ENCODE measurements at places on chromosomes 1 and 21.

DNA sequence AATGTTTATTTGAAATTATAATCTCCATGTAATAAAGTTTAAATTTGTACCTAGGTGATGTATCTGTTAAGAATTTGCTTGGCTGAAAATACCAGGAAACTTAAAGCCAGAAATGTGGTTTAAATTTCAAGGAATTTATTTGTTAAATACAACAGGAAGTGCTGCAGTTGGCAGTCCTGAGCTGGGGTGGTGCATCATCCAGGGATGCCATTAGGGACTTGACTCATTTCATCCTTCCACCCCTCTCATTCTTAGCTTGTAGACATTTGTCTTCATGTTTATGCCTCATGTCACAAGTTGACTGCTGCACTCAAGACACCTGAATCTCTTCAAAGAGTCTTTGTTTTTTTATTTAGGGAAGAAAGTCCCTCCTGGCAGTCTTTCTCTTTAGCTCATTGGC lies 175.9 kb downstream of the LHX8 start:
- H3K4me1 ChIP-seq = no peaks in the 10 kb centered on the region
- H3K27ac ChIP-seq = no peak overlapping the region
- no peak for DNase-seq
- no peaks in the 10 kb centered on the region for H3K27me3 ChIP-seq
- no peaks in the 10 kb centered on the region for H3K36me3 ChIP-seq
- no peak overlapping the region for H3K4me3 ChIP-seq

DNA sequence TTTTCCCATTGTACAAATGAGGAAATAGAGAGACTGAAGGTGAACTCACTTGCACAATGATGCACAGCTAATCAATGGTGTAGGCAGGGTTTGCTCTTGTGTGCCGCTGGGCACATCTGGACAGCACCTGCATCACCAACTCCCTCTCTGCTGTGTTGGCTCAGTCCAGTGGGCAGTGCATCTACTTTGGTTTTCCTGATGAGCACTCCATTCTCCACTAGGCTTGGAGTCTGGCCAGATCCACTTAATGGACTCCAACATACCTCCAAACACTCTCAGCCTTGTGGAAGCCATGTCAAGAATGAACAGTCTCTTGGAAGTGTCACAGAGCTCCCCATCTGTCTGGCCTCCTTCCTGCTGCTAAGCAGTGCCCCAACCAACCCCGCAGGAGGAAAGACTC lies 152.2 kb downstream of the HIVEP3 start:
- no peak overlapping the region for H3K4me3 ChIP-seq
- no peak for DNase-seq
- no peaks in the 10 kb centered on the region for H3K27me3 ChIP-seq
- H3K27ac ChIP-seq = peak overlapping the region; percentile 70
- peaks cover 60% of the 10 kb centered on the region for H3K4me1 ChIP-seq
- H3K36me3 ChIP-seq = no peaks in the 10 kb centered on the region

DNA sequence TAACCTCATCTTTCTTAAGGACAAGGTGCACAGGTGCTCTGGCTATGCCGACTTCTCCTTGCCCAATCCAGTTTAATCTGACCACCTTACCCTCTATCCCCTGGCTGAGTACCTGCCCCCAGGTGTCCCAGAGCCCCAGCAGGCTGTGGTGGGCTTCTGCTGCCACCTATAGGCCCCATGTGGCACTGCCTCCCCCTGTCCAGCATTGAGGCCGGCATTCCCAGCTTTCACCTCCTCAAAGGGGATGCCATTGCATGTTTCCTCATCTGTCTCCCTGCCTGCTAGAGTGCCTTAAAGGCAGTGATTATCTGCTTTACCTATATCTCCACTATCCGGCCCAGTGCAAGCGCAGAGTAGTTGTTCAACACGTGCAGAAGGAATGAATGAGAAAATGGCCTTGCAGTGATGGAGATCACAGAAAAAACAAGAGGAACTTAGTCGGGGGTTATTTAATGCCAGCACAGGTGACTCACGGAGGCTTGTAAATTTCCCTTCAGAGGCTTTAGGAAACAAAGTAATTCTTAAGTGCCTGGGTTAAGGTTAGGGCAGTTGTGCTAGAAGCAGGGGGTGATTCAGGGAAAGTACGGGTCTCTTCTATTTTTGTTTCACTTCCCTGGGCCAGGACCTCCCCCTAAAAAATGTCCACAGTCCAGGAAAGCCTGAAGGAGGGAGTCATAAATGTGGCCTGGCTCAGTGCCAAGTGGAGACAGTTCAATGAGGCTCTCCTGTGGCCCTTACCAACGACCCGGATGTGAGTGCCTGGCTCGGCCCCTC lies 131.8 kb upstream of the NGF start:
- H3K27me3 ChIP-seq = no peaks in the 10 kb centered on the region
- peaks cover 5% of the 10 kb centered on the region for H3K4me1 ChIP-seq
- H3K4me3 ChIP-seq = no peak overlapping the region
- no peak for DNase-seq

GRCh38 chr1:208034135-208034534 lies 123.2 kb upstream of the CD34 start:
- H3K27ac ChIP-seq = no peak overlapping the region
- H3K4me1 ChIP-seq = peaks cover 29% of the 10 kb centered on the region
- H3K4me3 ChIP-seq = no peak overlapping the region
- DNase-seq = no peak
- H3K27me3 ChIP-seq = no peaks in the 10 kb centered on the region
- peaks cover 100% of the 10 kb centered on the region for H3K36me3 ChIP-seq

- no peaks in the 10 kb centered on the region for H3K4me1 ChIP-seq
- H3K4me3 ChIP-seq = no peak overlapping the region
- H3K27me3 ChIP-seq = no peaks in the 10 kb centered on the region
- DNase-seq = no peak
Measured at GRCh38 chr1:51175278-51175677, 60.8 kb upstream of the RNF11 start.

- no peak overlapping the region for H3K27ac ChIP-seq
- H3K4me3 ChIP-seq = peak overlapping the region; percentile 26
- peaks cover 8% of the 10 kb centered on the region for H3K4me1 ChIP-seq
- H3K36me3 ChIP-seq = no peaks in the 10 kb centered on the region
- no peaks in the 10 kb centered on the region for H3K27me3 ChIP-seq
Measured at GRCh38 chr21:38740090-38740489, 65.6 kb upstream of the ETS2 start.

DNA sequence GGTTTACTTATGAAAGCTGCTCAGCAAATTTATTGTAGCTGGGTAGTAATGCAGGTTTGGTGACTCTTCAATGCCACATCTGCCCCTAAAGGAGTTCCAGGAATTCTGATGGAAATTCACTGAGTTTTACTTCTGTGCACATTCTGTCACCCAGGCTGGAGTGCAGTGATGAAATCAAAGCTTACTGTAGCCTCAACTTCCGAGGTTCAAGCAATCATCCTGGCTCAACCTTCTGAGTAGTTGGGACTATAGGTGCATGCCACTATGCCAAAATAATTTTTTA lies 150.6 kb upstream of the RUNX1 start:
- H3K27ac ChIP-seq = no peak overlapping the region
- H3K27me3 ChIP-seq = no peaks in the 10 kb centered on the region
- H3K4me1 ChIP-seq = no peaks in the 10 kb centered on the region
- H3K4me3 ChIP-seq = no peak overlapping the region
- H3K36me3 ChIP-seq = no peaks in the 10 kb centered on the region

GRCh38 chr1:14568716-14569355 lies 29.6 kb upstream of the KAZN start:
- H3K27ac ChIP-seq = no peak overlapping the region
- no peaks in the 10 kb centered on the region for H3K36me3 ChIP-seq
- DNase-seq = no peak
- H3K4me1 ChIP-seq = no peaks in the 10 kb centered on the region

DNA sequence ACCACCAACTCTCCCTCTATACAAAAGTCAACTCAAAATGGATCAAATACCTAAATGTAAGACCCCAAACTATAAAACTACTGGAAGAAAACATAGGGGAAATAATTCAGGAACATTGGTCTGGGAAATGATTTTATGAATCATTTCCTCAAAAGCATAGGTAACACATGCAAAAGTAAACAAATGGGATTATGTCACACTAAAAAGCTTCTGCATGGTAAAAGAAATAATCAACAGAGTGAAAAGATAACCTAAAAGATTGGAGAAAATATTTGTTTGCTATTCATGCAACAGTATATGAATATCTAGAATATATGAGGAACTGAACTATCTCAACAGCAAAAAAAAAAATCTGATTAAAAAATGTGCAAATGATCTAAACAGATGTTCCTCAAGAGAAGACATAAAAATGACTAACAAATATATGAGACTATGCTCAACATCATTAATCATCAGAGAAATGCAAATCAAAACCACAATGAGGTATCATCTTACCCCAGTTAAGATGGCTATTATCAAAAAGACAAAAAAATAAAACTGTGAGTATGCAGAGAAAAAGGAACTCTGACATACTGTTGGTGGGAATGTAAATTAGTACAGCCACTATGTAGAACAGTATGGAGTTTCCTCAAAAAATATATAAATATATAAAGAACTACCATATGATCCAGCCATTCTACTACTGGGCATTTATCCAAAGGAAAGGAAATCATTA lies 47.8 kb downstream of the VCAM1 start:
- no peak overlapping the region for H3K27ac ChIP-seq
- no peak overlapping the region for H3K4me3 ChIP-seq
- no peaks in the 10 kb centered on the region for H3K4me1 ChIP-seq
- DNase-seq = no peak

- DNase-seq = no peak
- no peak overlapping the region for H3K4me3 ChIP-seq
- no peaks in the 10 kb centered on the region for H3K27me3 ChIP-seq
- peaks cover 8% of the 10 kb centered on the region for H3K36me3 ChIP-seq
- peak overlapping the region; percentile 94 for H3K27ac ChIP-seq
- H3K4me1 ChIP-seq = peaks cover 66% of the 10 kb centered on the region
Measured at GRCh38 chr1:201459775-201460174, 9.2 kb downstream of the PHLDA3 start.

DNA sequence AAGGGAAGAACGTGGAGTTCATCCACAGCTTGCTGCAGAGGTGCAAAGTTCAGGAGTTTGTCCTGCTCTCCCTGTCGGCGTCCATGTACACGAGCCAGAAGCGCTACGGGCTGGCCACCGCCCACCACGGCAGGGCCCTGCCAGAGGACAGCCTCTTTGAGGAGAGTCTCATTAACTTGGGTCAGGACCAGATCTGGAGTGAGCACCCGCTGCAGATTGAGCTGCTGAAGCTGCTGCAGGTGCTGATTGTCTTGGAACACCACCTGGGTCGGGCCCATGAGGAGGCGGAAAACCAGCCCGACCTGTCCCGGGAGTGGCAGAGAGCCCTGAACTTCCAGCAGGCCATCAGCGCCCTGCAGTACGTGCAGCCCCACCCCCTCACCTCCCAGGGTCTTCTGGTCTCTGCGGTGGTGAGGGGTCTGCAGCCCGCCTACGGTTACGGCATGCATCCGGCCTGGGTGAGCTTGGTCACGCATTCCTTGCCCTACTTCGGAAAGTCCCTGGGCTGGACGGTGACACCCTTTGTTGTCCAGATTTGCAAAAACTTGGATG lies 73.8 kb upstream of the MORC3 start:
- H3K4me3 ChIP-seq = peak overlapping the region; percentile 2
- no peak for DNase-seq
- H3K27ac ChIP-seq = peak overlapping the region; percentile 55
- no peaks in the 10 kb centered on the region for H3K27me3 ChIP-seq
- peaks cover 14% of the 10 kb centered on the region for H3K36me3 ChIP-seq

- no peaks in the 10 kb centered on the region for H3K4me1 ChIP-seq
- H3K36me3 ChIP-seq = peaks cover 5% of the 10 kb centered on the region
- H3K27ac ChIP-seq = no peak overlapping the region
- H3K27me3 ChIP-seq = no peaks in the 10 kb centered on the region
- no peak for DNase-seq
Measured at GRCh38 chr21:41241341-41241740, 73.4 kb downstream of the BACE2 start.

DNA sequence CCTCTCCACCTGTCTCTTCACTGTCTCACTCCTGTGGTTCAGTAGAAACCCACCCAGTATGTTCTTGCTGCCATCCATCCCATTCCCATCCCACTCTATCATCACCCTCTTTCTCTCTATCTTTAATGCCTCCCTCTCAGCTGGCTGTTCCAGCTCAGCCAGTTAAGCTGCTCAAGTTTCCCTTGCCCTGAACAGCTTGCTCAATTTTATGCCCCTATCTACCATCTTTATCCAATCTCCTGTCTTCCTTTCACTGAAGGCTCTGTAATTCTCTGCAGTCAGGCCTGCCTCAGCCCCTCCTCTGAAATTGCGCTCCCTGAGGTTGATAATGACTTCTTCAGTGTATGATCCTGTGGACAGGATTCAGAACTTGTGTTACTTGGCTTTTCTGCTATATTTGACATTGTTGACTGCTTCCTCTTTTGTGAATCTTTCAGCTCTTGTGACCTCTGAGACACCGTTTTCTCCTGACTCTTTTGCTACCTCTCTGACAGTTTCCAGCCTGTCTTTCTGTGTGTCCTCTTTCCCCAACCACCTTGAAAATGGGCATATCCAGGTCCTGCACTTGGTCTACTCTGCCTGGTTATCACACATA lies 13.9 kb upstream of the BCAR3 start:
- no peaks in the 10 kb centered on the region for H3K36me3 ChIP-seq
- H3K4me3 ChIP-seq = no peak overlapping the region
- H3K4me1 ChIP-seq = peaks cover 9% of the 10 kb centered on the region
- H3K27ac ChIP-seq = no peak overlapping the region

DNA sequence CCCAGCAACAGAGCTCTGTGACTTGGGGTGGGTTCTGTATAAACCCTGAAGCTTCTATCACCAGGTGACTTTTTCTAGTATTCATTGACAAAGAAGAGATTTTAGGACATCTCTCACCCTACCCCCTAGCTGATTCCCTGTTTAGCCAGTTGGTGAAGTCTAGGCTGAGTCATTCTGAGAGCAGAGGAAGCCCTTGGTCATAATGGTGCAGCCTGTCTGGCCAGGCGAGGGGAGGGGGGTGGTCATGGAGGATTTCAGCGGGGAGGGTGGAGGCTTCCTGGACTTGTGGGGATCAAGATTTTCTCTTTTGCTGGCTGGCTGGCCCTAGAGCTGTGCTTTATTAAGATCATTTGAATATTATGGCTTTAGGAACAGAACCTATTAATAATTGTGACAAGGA lies 262.6 kb downstream of the CAMTA1 start:
- H3K36me3 ChIP-seq = no peaks in the 10 kb centered on the region
- DNase-seq = no peak
- H3K27ac ChIP-seq = no peak overlapping the region
- H3K4me3 ChIP-seq = no peak overlapping the region
- peaks cover 58% of the 10 kb centered on the region for H3K27me3 ChIP-seq

GRCh38 chr1:228865627-228866330 lies 130.5 kb downstream of the RHOU start:
- H3K4me1 ChIP-seq = peaks cover 10% of the 10 kb centered on the region
- no peak for DNase-seq
- H3K4me3 ChIP-seq = no peak overlapping the region
- H3K27ac ChIP-seq = no peak overlapping the region
- no peaks in the 10 kb centered on the region for H3K27me3 ChIP-seq

GRCh38 chr21:33302055-33302454 lies 22.7 kb upstream of the IFNAR1 start:
- H3K4me3 ChIP-seq = no peak overlapping the region
- H3K27me3 ChIP-seq = no peaks in the 10 kb centered on the region
- H3K36me3 ChIP-seq = no peaks in the 10 kb centered on the region
- DNase-seq = no peak
- no peak overlapping the region for H3K27ac ChIP-seq
